G401 (cell line): ENCODE measurements at places on chromosomes 7 and 10.

DNA sequence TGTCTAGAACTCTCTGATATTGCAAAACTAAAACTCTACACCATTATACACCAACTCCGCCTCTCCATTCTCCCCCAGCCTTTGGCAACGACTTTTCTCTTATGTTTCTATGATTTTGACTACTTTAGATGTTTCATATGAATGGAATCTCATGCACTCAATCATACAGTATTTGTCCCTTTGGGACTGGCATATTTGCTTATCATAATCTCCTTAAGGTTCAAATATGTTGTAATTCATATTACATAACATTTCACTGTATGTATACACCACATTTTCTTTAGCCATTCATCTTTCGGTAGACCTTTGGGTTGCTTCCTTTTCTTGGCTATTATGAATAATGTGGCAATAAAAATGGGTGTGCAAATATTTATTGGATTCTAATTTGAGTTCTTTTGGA, 164.4 kb downstream of the ARL4A start:
- DNase-seq = no peak

DNA sequence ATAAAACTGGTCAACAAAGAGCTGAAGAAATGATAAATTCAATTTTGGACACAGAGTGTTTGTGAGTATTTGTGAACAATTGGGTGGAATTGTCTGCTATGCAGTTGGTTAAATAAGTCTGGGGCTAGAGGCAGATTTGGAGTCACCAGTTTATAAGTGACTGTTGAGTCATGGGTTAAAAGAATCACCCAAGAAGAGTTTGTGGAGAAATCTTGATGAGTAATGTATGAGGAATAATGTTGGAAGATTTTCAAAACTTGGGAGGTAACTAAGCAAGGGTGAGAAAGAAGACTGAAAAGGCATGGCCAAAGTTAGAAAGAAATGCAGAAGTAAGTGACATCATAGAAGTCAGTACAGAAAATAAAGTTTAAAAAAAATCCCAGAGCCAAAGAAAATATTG, 750.7 kb downstream of the MAGI2 start:
- no peak for DNase-seq

DNA sequence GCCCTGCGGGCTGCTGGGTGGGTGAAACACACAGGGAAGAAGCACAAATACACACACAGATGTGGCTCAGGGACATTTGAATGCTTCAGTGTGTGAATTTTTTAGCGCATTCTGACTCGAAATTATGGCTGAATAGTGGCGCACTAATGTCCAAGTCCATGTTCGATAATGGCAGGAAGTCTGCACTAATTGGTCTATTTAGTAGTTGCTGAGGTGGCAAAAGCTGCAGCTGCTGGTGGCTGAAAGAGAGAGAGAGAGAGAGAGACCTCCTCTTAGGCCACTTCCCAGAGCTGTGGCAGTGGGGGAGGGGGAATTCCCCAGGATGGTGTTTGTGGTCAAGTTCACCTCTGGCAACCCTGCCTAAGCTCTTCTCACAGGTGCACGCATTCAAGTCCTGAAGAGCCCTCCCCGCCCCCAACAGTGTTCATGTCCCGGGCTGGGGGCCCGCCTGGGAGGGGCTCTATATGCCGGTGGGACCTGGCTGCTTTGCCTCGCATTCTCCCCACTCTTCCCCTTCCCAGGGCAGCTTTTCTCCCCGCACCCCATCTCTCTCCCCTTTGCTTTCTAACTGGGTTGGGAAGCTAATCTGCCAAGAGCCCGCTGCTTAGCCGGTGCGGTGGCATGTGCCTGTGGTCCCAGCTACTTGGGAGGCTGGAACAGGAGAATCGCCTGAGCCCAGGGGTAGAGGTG, 6.0 kb upstream of the MNX1 start:
- DNase-seq = no peak

- no peak for DNase-seq
Measured at GRCh38 chr10:133614830-133615580, 11.6 kb downstream of the FRG2B start.

- no peak for DNase-seq
Measured at GRCh38 chr10:12156367-12157123, 27.1 kb downstream of the SEC61A2 start.

GRCh38 chr7:148261996-148262688, 328.4 kb upstream of the C7orf33 start:
- DNase-seq = no peak

GRCh38 chr10:83612050-83612449, 527.3 kb upstream of the GHITM start:
- DNase-seq = no peak

- DNase-seq = no peak
Measured at GRCh38 chr7:138982204-138982623, 1.0 kb upstream of the KIAA1549 start.

DNA sequence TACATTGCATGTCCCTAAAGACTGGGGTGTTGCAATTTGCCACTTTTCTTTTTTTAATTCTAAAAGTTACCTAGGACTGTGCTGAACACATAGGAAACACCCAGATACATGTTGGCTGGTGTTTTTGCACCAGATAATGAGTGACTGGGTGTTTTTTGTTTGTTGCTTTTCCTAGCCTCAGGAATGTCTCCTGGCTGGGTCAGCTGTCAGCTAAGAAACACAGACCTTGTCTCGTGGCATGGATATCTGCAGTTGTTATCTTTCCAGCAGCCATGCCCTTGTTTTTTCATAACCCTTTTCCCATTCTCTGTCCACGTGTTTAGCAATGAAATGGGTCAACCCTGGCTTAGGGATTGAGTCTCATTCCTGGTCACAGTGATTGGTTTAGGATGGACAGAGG, 433.9 kb upstream of the ZMIZ1 start:
- no peak for DNase-seq

- DNase-seq = no peak
Measured at GRCh38 chr10:50461123-50461522, 162.6 kb downstream of the SGMS1 start.

DNA sequence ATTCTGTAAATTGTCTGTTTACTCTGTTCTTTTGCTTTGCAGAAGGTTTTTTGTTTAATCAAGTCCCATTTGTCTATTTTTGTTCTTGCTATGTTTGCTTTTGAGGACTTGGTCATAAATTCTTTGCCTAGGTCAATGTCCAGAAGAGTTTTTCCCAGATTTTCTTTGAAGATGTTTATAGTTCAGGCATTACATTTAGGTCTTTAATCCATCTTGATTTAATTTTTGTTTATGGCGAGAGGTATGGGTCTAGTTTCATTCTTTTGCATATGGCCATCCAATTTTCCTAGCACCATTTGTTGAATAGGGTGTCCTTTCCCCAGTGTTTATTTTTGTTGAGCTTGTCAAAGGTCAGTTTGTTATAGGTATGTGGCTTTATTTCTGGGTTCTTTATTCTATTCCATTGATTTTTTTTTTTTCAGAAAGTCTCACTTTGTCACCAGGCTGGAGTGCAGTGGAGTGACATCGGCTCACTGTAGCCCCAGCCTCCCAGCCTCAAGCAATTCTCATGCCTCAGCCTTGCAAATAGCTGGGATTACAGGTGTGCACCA, 11.6 kb upstream of the ENTPD7 start:
- DNase-seq = no peak
